Fibroblast of lung (primary cell): ENCODE measurements at places on chromosomes 7 and 10. TPM values are rescaled to one million over a fixed set of nuclear protein-coding genes. Genes with fewer than 3 reads are reported as not detected.

Gene DENND2A
- 39.0 and 40.8 TPM in 2 replicates for total RNA-seq

DNA sequence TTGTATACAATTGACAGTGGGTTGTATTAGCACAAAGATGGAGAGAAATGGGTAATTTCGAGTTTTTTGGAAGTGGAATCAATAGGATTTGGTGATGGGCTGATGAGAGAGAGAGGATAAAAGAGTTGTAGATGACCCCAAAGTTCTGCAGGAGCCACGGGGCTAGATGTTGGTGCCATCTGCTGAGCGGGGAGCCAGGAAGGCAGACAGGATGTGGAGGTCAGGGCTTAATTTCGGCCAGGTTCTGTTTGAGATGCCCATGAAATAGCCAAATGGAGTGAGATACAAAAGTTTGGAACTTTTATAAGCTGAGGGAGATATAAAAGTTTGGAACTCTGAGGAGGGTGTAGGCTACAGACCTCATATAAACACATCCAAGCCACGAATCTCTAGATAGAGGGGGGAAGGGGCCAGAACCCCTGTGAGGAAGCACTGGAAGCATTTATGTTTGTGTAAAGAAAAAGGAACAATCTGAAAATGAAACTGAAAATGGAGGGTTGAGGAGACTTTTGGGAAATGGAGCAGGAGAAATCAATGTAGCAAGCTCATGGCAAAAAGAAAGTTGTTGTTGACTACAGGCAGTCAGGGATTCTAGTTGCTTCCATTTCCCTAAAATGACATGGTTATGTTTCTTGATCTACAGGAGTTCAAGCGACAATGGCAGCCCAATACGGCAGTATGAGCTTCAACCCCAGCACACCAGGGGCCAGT, 2.2 kb downstream of the GIMAP4 start:
- DNase-seq, result no peak

- no peak for DNase-seq
These were observed 64.7 kb downstream of the TCERG1L start for GRCh38 chr10:131246775-131247174.

Gene GIGYF1
- total RNA-seq, result 14.4 and 15.9 TPM in 2 replicates

- no peak for DNase-seq
These were observed 24.6 kb upstream of the STEAP4 start for GRCh38 chr7:88331322-88331721.
